ENCODE measurements at places on chromosomes 2 and 18. TPM values are rescaled to one million over a fixed set of nuclear protein-coding genes. Genes with fewer than 3 reads are reported as not detected.

DNA sequence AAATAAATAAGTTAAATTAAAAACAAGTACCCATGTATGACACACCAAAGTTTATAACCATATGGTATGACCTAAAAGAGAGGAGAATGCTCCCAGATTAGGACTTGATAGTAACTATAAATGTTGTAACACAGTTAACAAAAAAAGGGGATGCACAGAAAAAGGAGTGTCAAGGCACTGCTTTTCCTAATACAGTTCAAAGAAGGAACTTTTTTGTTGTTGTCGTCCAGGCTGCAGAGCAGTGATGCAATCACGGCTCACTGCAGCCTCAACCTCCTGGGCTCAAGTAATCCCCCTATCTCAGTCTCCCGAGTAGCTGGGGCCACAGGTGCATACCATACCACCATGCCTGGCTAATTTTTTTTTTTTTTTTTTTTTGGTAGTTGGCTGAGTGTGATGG is 2.7 kb downstream of the NARS1 start:
- no peak for DNase-seq

DNA sequence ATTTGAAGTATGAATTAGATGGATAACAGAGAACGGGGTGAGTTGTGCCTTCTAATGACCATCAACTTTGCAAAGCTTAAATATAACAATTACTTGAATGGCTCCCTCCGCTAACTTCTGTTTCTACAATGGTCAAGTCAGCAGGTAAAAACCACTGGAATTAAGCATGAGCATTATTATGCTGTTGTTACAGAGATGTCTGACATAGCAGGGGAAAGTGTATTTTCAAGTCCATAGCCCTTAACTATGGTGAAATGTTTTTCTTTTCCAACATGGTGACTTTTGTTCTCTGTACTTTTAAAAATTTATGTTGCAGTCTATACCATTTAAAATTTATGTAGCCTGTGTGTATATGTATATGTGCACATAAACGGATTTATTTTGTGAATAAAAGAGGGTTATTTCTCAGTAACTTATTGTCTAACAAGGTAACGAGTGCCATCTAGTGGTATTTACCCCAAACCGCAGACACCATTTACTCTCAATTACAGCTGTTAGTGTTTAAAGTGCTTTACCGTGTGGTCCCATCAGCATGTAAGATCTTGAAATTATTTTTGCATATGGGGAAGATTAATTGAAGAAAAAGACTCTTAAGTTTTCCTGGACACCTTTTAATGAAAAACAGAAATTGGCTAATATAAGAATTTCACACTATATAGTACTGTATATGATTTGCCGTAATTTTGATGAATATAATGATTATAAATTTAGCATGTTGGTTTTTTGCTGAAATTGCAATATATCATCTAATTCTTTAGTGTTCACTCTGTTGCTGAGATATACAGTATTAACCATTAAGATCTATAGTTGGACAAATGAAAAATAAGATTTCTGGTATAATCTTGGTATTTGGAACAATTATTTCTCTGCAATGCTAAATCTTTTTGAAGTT is 78.2 kb downstream of the UBE2E3 start:
- no peak for DNase-seq

Gene REG3A
- not detected for polyA plus RNA-seq

Gene GALNT3
- 25.4 TPM for polyA plus RNA-seq

DNA sequence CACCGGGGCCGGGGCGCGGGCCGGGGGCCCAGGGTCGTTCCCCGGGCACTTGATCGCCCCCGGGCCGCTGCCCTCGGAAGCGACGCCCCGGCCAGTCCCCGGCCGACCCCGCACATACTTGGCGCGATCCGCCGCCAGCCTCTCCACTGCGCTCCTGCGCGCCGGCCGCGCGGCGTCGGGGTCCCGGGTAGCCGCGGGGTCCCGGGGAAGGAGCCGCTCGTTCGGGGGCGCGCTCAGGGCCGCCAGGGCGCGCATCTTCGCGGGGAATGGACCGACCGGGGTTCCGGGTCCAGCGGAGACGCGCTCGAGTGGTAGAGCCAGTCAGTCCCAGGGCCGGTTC is 204 bp downstream of the FAM110C start:
- no peak for DNase-seq

Gene EFEMP1
- polyA plus RNA-seq = 176 TPM

DNA sequence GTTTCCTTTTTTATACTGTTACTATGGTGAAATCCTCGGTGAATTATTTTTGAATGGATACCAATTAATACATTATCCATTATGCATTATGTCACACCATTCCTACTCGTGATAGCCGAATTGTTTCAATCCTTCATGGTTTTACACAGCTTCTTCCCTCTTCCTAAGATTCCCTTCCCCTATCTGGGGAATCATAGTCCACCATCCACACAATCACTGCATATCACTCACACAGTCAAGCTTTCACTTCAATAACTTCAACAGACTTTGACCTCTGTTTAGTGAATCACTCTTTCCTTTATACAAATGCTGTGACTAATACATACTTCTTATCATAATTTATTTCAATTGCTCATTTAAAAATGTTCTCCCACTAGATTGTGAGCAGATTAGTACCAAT is 1108.1 kb upstream of the LRRTM1 start:
- no peak for DNase-seq
